ENCODE measurements at places on chromosomes 3 and 15.

DNA sequence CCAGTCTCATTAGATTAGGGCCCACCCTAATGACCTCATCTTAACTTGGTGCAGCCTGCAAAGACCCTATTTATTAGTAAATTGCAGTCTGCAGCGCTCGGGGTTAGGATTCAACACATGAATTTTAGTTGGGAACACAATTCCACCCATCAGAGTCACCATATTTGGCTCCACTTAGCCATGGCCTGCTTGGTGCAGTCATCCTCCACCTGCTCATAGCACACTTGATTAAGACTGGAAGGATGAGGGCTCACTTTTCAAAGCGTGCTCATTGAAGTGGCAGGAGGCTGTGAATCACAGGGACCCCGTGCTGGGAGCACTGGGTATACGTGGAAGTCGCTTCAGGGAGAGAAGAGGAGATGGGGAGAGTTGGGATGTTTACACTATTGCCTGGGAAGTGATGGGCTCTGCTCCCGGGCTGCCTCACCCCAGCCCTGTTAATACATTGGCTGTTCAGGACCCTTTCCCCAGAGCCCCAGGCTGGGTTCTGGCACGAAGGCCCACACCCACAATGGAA, 68.2 kb downstream of the ASB7 start:
- ATAC-seq = no peak

GRCh38 chr15:70566047-70566835, 197.1 kb downstream of the UACA start:
- no peak for ATAC-seq

GRCh38 chr3:100759159-100759558, 49.9 kb downstream of the TFG start:
- ATAC-seq = peak; percentile 18

GRCh38 chr3:101701696-101702634, 15.4 kb upstream of the RPL24 start:
- no peak for ATAC-seq

GRCh38 chr3:124026516-124026915, 34.6 kb upstream of the ROPN1 start:
- no peak for ATAC-seq

Measured in SK-N-SH treated with all-trans-retinoic acid at 6 μM for 48 hours (cell line).